ENCODE measurements at places on chromosomes 12 and 14.

DNA sequence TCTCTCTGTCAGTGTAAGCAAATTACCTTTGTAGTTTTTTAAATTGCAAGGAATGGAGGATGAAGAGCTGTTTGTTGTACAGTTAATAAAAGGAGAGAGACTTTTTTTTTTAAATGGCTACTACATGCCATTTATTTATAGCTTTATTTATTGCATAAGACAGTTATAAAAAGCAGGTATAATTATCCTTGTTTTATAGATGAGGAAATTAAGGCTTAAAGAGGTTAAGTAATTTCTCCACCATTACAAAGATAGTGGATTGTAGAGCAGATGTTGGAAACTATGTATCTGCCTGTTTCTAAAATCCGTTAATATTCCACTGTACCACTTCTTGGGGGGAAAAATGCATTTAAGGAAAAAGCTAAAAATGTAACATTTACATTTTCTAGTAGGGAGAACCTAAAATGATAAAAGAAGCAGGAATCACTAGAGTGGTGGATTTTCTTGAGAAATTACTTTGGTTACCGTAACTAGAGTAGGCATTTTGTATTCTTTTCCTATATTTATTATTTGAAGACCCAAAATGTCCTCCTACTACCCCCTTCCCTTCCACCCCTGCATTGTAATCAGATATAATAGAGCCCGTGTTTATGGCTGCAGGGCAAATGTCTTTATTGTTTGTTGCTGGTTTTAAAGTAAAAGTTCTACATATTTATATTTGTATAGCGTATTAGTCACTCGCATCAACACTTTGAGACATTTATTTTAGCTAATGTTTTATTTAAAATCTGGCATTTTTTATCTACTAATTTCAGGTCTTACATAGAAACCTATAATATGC is 2.3 kb downstream of the SNAPC1 start:
- peaks cover 49% of the 10 kb centered on the region for H3K4me1 ChIP-seq
- no peak for DNase-seq
- no peak overlapping the region for H3K27ac ChIP-seq

DNA sequence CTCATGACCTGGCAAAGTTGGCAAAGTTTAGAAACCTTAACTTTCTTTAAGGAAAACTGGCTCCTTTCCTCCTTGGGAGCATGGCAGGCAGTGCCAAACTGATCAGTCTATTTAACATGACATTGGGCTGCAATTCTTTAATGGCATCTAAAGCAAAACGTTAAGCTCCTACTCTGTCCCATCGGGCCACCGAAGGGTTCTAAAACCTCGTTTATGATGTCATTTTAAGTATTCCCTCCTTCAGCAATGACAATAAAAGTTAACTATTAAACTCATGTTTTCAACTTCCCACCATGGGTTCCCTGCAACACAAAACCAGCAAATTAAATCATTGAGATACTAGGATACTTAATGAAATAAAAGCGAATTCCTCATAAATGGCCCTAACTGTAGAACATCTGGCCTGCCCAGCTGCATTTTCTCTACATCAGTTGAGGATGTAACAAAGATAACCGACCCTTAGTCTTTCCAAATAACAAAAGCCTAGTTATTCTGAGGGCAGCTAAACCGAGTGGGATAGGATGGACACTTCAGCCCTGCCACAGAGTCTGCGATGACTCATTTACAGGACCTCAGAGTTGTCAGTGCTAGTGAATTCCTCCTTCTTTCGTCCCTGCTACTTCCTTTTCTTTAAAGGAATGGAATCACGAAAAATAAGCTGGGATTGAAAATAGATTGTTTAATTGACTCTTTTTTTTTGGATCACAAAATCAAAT is 34.5 kb upstream of the RIC8B start:
- no peaks in the 10 kb centered on the region for H3K4me1 ChIP-seq
- DNase-seq: no peak
- H3K27me3 ChIP-seq: peaks cover 25% of the 10 kb centered on the region
- no peaks in the 10 kb centered on the region for H3K36me3 ChIP-seq

- H3K36me3 ChIP-seq: no peaks in the 10 kb centered on the region
- H3K4me3 ChIP-seq: no peak overlapping the region
- H3K4me1 ChIP-seq: no peaks in the 10 kb centered on the region
- DNase-seq: no peak
- H3K27ac ChIP-seq: no peak overlapping the region
These were observed 900.9 kb downstream of the FLRT2 start for GRCh38 chr14:86430853-86431252.

DNA sequence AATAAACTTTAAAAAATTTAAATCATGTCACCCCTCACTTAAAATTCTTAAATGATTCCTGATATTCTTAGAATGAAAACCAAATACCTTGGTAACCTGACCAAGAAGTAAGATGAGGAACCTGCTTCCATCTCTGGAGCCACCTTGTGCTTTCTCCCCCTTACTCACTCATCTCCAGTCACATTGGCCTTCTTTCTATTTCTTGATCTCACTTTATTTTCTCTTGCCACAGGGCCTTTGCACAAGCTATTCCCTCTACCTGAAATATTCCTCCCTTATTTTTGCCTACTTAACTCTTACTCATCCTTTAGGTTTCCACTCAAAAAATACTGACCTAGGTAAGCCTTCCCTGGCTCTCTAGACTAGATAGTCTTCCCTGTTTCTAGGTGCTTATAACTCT is 5.1 kb downstream of the ZCRB1 start:
- peaks cover 12% of the 10 kb centered on the region for H3K36me3 ChIP-seq
- no peak overlapping the region for H3K4me3 ChIP-seq
- peaks cover 15% of the 10 kb centered on the region for H3K4me1 ChIP-seq
- H3K27ac ChIP-seq: no peak overlapping the region

GRCh38 chr12:112847708-112848337 is 56.3 kb downstream of the RPH3A start:
- DNase-seq: no peak
- H3K4me3 ChIP-seq: no peak overlapping the region
- no peaks in the 10 kb centered on the region for H3K4me1 ChIP-seq
- peaks cover 28% of the 10 kb centered on the region for H3K27me3 ChIP-seq
- no peaks in the 10 kb centered on the region for H3K36me3 ChIP-seq
- no peak overlapping the region for H3K27ac ChIP-seq

GRCh38 chr14:75301666-75302325 is 23.2 kb downstream of the FOS start:
- DNase-seq: no peak
- H3K36me3 ChIP-seq: no peaks in the 10 kb centered on the region
- H3K4me3 ChIP-seq: no peak overlapping the region
- peaks cover 21% of the 10 kb centered on the region for H3K4me1 ChIP-seq

DNA sequence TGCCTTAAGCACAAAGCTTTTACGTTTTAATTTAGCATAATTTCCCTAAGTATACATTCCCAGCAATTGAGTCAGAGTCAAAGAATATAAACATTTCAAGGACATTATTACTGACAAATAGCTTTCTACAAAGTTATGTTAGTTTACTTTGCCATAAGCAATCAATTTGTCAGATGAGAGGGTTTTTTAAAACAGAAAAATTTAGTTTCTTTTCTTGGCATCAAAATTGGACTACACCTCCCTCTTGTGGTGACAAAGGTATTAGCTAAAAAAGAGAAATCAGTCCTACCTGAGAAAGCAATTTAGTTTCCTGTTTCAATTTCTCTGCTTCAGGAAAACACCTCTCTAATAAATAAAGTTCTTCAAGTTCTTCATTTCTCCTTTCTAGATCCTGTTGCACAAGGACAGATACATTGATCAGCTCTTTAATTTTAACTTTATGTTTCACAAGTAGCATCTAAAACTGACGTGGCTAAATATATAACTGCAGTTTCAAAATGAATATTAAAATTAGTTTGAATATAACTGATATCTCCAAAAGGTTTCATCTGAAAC is 39.9 kb downstream of the DNAI7 start:
- H3K4me1 ChIP-seq: peaks cover 6% of the 10 kb centered on the region
- H3K36me3 ChIP-seq: no peaks in the 10 kb centered on the region
- DNase-seq: no peak
- H3K27ac ChIP-seq: no peak overlapping the region

DNA sequence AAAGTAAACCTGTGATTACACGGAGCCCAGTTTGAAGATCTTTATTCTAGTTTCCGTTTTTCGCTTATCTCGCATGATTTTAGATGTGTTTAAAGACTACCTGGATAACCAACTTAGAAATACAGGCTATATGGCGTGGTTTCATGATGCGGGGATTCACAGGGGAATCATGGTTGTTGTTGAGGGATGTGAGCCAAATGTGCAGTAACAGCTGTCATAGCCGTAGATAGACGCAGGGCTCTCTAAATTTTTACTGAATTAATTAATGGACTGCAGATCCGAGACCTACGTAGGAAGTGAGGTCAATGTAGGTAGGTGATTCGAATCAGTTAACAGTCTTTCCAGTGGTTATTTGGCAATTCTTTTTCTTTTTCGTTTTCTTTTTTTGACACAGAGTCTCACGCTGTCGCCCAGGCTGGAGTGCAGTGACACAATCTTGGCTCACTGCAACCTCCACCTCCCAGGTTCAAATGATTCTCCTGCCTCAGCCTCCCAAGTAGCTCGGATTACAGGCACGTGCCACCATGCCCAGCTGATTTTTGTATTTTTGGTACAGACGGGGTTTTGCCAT is 144.9 kb upstream of the AMIGO2 start:
- H3K4me3 ChIP-seq: peak overlapping the region; percentile 71
- DNase-seq: no peak
- H3K27ac ChIP-seq: no peak overlapping the region
- peaks cover 76% of the 10 kb centered on the region for H3K36me3 ChIP-seq
- H3K27me3 ChIP-seq: no peaks in the 10 kb centered on the region

GRCh38 chr14:29805415-29806123 is 122.1 kb downstream of the PRKD1 start:
- H3K27me3 ChIP-seq: no peaks in the 10 kb centered on the region
- no peak overlapping the region for H3K4me3 ChIP-seq
- no peak for DNase-seq

DNA sequence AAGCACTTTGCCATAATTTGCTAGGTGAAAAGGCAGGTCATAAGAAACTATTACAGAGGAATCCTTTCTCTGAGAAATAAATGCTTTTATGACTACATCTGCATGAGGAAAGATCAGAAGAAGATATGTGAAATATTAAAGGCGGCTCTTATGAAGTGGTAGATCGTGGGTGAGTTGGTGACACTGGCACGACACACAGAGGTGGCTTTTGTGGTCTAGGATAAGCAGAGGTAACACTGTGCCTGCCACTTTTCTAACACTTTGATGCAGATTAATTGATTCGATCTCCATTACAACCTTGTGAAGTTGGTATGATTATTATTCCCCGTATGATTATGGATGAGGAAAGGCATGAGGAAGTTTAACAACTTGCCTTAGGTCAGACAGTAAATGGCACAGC is 60.0 kb upstream of the ELK3 start:
- H3K36me3 ChIP-seq: no peaks in the 10 kb centered on the region
- H3K4me1 ChIP-seq: peaks cover 17% of the 10 kb centered on the region
- H3K27ac ChIP-seq: no peak overlapping the region
- H3K4me3 ChIP-seq: no peak overlapping the region
- DNase-seq: no peak

DNA sequence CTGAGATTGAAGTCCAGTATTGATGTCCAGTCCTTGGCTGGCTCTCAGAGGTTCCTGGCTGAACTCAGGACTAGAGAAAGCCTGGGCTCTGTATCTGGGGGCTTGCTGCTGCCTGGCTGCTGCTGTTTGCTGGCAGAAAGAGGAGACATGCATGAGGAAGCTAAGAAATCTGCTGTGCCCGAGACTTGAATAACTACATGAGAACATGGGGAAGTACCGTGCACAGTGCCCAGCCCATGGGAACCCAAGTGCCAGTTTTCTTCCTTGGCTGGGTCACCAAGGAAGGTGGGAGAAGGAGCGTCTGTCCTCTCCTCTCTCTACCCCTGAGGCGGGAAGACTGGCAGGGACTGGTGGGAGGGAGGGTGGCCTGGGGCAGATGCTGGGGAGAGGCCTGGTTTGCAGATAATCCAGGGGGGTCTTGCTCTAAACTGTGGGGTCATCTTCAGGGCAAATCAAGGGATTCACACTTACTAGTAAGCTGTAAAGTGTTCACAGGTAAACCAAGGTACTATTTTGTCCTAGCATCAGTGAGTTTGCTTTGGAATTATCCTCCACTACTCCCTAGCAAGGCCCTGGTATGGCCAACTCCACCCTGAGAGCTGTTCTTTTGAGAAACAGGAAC is 13.8 kb upstream of the ZFP36L1 start:
- no peak overlapping the region for H3K4me3 ChIP-seq
- peaks cover 14% of the 10 kb centered on the region for H3K4me1 ChIP-seq
- no peak overlapping the region for H3K27ac ChIP-seq
- peaks cover 12% of the 10 kb centered on the region for H3K27me3 ChIP-seq

DNA sequence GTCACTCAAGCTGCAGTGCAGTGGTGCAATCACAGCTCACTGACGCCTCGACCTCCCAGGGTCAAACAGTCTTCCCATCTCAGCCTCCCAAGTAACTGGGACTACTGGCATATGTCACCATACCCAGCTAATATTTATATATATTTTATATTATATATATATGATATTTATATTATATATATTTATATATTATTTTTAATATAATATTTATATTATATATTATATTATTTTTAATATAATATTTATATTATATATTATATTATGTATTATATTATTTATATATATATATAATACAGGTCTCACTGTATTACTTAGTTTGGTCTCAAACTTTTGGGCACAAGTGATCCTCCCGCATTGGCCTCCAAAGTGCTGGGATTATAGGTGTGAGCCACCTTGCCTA is 9.4 kb downstream of the ZNF84 start:
- H3K36me3 ChIP-seq: peaks cover 94% of the 10 kb centered on the region
- no peak for DNase-seq
- H3K4me3 ChIP-seq: no peak overlapping the region
- no peaks in the 10 kb centered on the region for H3K27me3 ChIP-seq

DNA sequence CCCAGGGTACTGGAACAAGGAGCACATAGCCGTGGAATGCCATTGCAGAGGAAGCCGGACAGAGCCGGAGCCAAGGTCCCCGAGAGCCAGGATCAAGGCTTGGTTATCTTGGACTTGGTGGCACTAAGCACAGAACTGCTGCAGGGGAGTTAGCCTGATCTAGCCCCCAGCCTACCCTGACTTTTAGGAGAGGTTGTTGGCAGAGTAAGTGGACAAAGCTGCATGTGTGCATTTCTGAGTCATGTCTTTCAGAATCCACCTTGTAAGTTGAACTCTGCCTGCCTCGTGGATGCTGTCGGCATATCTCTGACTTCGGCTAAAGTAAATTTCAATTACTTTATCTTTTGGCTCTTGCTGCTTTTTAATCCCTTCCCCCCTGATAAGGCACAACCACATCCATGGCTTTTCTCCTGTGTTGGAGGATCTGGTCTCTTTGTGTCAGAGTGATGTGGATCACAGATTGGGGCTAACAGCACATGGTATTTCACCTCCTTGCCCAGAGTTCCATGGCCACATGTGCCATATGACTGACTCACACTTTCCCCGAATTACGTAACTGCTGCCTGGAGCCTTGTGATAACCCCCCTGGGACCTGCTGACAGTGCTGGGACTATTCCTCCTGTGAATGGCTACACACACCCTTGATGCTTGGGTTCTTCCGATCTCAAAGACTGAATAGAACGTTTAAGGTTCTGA is 240.3 kb downstream of the EMP1 start:
- DNase-seq: no peak
- H3K4me1 ChIP-seq: no peaks in the 10 kb centered on the region
- H3K36me3 ChIP-seq: no peaks in the 10 kb centered on the region
- no peak overlapping the region for H3K4me3 ChIP-seq
- no peak overlapping the region for H3K27ac ChIP-seq
